ENCODE measurements at places on chromosomes 3 and 15. TPM values are rescaled to one million over a fixed set of nuclear protein-coding genes. Genes with fewer than 3 reads are reported as not detected.

DNA sequence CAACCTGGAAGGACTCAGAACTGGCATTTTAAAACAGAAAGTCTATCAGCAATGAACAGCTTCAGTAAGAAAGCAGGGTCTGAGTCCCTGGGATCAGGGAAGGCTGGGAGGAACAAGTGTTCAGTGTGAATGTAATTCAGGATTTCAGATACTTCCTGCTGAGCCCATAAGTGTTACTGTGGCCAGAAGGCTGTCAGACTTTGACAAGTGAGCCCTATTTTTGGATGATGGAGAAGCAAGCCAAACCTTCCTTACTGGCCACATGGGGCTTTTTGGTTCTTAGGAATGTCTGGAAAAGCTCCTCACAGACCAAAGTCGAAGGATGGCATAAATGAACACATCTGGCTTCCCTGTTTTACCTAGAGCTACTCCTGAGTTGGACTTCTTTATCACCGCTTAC lies 157.2 kb downstream of the BBX start:
- H3K27me3 ChIP-seq = no peaks in the 10 kb centered on the region
- no peak overlapping the region for H3K27ac ChIP-seq
- no peak for DNase-seq

GRCh38 chr3:16053794-16054193 lies 120.7 kb upstream of the GALNT15 start:
- H3K27ac ChIP-seq = no peak overlapping the region
- H3K36me3 ChIP-seq = no peaks in the 10 kb centered on the region
- no peak for DNase-seq
- H3K4me1 ChIP-seq = peaks cover 4% of the 10 kb centered on the region
- H3K4me3 ChIP-seq = no peak overlapping the region

- H3K27me3 ChIP-seq = peaks cover 2% of the 10 kb centered on the region
These were observed 273.2 kb downstream of the MECOM start for GRCh38 chr3:169390271-169390670.

- H3K36me3 ChIP-seq = no peaks in the 10 kb centered on the region
- DNase-seq = no peak
- peaks cover 7% of the 10 kb centered on the region for H3K27me3 ChIP-seq
These were observed 61.8 kb downstream of the GAP43 start for GRCh38 chr3:115685097-115685496.

The ADIPOQ gene
- total RNA-seq = not detected
